Kasumi-1 (cell line): ENCODE measurements at places on chromosomes 4 and X.

GRCh38 chr4:99088023-99088449 lies 552 bp downstream of the ADH5 start:
- peak; percentile 58 for DNase-seq

DNA sequence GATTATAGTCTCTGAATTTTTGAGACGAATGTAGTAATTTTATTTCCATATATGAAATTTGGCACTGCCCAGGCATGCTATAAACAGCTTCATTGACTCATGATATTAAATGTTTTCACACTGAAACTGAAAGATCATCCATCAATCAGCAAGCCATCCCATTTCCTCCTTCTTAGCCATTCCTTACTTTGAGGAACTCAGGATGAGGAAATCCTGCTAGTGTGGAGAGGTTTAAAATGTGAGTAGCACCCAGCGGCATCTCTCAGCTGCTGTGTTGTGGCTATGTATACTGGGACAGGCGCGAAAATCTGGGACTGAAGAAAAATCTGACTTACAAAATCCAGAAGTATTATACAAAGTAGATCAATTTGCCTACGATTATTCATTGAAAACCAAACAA lies 52.1 kb downstream of the PTCHD1 start:
- no peak for DNase-seq

DNA sequence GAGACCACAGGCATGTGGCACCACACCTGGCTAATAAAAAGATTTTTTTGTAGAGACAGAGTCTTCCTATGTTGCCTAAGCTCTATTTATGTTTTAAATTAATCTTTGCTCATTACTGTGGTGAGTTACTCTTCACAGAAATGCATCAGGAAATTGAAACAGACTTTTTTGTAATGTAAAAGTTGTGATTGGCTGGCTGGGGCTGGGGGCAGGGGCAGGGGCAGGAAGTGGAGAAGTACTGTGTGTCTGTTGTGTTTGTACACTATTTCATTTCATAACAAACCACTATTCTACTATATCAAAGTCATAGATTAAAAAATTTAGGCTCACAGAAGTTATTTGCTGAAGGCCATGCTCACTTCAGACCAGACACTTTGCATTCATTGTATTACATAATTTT lies 19.1 kb upstream of the ABRAXAS1 start:
- no peak for DNase-seq

DNA sequence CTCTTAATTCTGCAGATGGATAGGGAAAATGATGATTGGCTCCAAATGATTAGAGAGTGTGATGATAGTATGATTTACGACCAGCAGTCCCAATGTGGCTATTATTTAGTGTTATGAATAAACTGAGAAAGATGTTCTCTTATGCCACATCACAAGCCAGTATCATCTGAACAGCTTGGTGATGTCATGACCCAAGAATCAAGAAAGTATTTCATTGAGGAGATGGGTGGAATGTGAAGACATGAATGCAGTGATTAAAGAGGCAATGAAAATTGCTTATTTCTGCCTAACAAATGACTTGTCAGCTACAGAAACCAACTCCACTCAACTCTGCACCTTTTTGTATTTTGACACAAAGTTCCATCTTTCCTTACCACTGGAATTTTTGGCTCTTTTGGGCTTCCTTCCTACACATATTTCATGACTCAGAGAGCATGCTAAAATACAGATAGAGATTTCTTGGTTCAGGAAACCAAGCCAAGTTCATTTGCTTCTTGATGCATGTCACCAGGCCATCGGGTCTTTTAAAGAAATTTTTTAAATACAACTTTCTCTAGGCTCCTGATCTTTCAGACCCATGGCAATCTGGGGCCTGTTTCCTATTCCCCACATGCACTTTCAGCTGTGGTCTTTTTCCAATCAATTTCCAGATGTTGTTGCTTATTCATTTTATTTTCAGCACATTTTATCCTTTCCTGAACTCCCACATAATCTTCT lies 174.2 kb downstream of the HHIP start:
- DNase-seq, result no peak

GRCh38 chrX:30665471-30665870 lies 12.2 kb downstream of the GK start:
- no peak for DNase-seq

DNA sequence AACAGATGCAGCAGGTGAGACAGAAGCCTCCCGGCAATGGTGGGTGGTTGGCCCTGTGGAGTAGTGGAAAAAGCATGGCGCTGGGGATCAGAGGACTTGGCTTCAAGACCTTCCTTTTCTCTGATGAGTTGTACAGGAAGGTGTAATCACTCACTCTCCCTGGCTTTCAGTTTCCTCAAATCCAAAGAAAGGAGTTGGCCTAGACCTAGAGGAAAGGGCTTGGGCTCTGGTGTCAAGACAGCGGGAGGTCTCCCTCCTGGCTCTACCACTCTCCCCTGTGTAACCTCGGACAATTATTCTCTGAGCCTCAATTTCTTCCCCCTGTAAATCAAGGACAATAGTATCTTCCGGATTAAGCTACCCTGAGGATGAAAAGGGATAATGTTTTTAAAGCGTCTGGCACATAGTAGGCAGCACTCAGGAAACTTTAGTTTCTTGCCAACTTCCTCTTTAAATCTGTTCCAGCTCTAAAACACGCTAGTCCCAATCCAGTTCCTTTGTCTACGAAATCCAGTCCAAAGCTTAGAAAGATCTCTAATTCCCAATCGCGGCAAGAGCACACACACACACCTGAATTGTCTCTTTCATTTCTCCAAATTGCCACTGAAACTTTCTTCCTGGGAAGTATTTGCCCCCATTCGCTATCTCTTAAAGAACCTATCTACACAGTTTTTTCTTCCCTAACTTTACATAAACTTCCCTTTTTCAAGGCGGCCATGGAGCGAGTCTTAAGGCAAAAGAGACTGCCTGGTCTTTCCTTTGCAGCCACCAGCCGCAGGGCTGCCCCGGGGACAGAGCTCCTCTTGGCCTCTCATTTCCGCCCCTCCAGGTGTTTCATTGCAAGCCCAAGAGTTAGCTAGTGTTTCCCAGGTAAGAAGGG lies 29.9 kb upstream of the GPC4 start:
- DNase-seq, result peak; percentile 37

- DNase-seq, result no peak
These were observed 22.2 kb downstream of the VSIG4 start for GRCh38 chrX:66017659-66018170.

GRCh38 chrX:44946771-44947170 lies 73.8 kb downstream of the KDM6A start:
- DNase-seq, result no peak

- no peak for DNase-seq
These were observed 62.5 kb downstream of the SEC24D start for GRCh38 chr4:118773429-118773792.

- no peak for DNase-seq
These were observed 13.6 kb downstream of the JADE1 start for GRCh38 chr4:128823025-128823661.

DNA sequence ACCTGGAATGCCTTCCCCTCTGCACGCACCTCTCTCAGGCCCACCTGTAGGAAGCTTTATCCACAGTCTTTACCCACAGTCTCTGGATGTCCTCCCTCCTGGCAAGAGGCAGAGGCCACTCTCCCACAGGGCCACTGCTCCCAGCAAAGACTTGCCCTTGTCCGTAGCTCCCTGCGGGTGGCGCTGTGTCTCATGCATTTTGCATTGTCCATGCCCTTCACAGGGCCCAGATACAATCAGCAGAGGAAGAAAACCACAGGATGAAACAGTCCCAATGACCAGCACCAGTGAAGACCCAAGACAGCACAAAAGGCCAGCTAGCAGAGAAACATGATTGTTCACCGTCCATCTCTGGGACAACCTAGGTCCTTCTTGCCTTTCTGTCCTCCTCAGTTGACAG lies 2.1 kb upstream of the NSG1 start:
- no peak for DNase-seq

DNA sequence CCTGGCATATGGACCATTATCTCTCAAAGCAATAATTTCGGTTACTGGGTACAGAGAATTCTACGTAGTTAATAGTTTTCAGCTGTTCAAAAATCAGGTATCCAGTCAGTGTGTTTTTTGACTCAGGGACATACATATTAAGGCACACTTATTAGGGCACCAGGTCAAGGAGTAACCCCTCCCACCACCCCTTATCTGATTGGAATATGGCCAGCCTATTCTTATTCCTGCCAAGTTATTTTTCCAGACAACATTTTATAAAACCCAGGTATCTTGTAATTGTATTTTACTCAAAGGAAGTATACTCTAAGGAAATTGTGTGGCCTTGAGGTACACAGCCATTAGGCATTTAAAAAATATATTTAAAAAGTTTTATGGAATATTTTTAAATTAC lies 4.3 kb downstream of the ZFX start:
- DNase-seq, result no peak

DNA sequence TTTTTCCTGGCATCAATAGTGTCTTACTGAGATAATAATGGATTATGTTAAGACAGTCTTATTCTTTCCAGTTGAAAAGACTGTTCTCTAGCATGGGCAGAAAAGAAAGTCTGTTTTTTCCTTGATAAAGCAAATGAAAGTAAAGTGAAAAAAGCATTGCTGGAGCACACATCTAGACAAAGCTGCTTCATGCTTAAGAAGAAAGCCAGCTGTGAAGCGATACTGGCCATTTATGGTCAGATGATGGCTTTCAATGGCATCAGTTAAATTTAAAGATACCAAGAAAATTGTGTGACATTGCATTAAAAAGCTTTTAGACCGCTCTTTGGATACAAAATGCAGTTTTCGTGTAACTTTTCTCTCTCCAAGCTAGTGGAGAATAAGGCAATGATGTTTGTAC lies 242.1 kb upstream of the TRAM1L1 start:
- no peak for DNase-seq

- no peak for DNase-seq
These were observed 790 bp upstream of the HHIP start for GRCh38 chr4:144645102-144645630.

DNA sequence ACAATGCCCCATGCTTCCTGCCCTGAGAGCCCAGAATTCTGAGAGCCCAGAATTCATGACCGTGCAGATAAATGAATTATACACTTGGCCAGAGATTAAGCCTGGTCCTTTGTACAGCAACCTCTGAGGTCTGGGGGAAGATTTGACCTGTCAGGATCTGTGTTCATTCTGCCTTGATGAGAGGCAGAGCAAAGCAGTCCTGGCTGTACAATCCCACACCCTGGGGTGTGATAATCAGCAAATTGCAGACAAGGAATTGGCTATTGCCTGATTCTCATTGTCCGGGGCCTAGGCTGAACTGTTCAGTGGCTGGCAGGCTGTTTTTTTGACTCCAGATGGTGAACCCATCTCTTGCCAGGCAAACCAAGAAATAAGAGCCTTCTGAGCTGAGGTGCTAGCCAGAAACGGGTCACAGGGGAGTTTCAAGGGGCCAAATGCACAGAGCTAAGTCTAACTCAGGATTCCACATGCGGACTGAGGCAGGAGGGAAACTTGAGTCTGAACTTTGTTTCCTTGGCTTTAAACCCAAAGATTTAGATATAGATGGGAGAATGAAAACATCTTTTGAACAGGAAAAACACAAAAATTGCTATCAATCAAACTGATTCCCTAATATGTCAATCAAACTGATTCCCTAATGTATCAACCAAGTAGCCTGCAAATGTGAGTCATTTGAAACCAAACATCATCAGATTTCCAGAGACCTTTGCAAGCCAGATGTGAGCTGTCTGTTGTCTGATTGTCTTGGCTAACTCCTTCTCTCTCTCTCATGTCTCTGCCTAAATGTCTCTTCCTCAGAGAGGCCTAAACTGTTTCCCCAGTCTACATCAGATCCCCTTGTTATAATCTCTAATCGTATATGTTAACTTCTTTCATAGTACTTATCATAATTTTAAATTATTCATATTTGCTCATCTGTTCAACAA lies 159.3 kb downstream of the ATG4A start:
- DNase-seq, result no peak

GRCh38 chr4:88814043-88814617 lies 116.5 kb upstream of the NAP1L5 start:
- no peak for DNase-seq

- no peak for DNase-seq
These were observed 209.3 kb downstream of the GPC3 start for GRCh38 chrX:133776072-133776471.

DNA sequence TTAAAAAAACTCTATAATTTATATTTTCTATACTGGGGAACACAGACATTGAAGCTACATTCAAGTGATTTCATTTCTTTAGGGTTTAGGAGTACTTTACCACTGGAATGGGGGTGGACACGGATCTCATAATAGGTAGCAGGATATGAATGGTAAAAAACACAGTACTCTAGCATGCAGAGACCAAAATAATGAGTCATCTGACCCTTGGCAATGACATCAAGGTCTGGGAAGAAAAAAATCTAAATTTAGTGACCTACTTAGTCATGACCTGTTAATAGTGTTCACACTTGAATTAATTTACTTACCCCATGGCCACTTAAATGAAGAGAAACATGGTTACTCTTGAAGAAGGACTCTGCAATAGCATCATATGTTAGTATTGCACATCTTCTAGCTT lies 187.9 kb downstream of the EPHA5 start:
- DNase-seq, result no peak

- no peak for DNase-seq
These were observed 139.1 kb upstream of the PAQR3 start for GRCh38 chr4:79078339-79078738.

- DNase-seq, result no peak
These were observed 45.8 kb upstream of the MSANTD1 start for GRCh38 chr4:3202836-3203820.

- DNase-seq, result peak; percentile 95
These were observed 121.6 kb downstream of the RASL11B start for GRCh38 chr4:52983563-52984303.

- no peak for DNase-seq
These were observed 61.3 kb upstream of the MXRA5 start for GRCh38 chrX:3407781-3408180.

DNA sequence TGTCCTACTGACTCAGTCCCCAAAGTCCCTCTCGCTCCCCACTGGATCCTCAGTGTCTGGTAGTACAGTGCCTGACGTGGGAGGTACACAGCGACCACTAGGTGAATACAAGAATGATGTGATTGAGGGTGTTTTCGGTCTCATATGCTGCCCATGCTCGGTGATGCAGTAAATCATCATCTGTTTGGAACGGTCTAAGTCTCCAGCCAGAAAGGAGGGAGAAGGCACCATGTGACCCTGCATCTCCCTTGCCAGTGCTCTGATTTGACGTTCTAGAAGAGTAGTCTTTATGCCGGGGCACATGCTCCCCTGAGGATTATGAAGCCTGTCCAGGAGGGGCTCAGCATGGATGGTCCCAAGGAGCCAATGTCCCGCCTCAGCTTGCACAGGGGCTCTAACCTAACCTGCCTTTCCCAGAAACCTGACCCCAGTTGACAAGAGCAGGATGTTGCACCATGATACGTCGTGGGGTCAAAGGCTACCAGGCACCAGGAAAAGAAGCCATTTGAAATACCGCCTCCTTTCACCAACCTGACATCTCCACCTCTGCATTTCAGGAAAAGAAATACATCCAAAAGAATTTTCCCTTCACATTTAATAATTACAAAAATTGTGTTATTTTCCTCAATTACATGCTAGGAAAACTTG lies 13.8 kb upstream of the PLXNB3 start:
- no peak for DNase-seq

GRCh38 chr4:180437601-180438000 lies 1805.6 kb upstream of the TENM3 start:
- peak; percentile 80 for DNase-seq

GRCh38 chr4:154506253-154506652 lies 14.7 kb upstream of the DCHS2 start:
- DNase-seq, result peak; percentile 54
